ENCODE measurements at places on chromosomes 3 and 15.

DNA sequence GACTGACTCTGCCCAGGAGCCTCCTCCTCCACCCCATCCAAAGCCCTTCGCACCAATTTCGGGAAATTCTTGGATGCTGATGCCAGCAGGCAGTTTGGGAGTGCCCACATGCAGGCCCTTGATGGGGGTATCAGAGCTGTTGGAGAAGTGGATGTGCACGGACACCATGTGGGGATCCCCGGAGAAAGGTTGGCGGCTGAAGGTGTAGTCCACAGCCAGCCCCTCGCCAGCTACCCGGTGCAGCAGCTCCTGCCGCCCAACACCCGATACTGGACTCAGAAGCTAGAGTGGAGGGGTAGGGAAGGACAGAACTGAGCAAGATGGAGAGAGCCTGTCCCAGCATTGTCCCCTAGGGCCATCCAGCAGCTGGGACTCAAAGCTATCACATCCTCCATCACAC is 15.5 kb upstream of the CPEB1 start:
- DNase-seq: no peak

DNA sequence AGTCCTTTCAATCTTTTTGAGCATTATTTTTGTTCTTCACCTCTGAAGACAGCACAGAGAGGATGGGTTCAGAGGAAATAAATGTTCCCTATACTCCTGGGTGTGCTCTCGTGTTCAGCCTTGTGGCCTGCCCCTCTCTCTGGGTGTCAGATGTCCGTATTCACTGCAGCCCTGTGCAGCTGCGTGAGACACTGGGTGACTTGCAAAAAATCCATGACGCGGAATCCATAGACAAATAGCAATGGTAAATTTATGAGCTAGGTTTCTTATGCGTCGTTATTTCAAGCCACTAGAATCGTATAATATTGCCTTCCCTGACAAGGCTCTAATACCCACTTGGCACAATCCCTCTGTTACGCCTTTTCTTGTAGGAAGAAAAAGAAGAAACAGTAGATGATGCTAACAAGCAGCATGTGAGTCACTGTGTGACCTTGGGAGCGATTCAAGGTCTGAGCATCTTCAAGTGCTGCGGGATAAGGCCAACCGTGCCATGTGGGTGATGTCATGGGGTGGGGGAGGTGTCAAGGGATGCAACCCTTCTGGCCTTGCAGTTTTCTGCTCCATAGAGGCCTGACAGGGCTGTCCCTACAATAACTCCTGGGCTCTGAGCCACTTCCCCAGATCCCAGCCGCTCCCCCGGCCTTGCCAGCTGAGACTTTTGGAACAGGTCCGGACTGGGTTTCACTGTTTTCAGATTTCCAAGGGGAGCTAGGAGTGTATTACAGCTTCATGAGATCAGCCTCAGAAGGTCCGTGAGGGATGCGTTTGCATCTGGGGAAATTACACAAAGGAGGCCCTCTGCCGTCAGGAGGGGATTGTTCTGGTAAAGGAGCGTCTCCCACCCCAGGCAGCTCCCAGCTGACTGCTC is 47.6 kb upstream of the POMGNT2 start:
- no peak for DNase-seq

DNA sequence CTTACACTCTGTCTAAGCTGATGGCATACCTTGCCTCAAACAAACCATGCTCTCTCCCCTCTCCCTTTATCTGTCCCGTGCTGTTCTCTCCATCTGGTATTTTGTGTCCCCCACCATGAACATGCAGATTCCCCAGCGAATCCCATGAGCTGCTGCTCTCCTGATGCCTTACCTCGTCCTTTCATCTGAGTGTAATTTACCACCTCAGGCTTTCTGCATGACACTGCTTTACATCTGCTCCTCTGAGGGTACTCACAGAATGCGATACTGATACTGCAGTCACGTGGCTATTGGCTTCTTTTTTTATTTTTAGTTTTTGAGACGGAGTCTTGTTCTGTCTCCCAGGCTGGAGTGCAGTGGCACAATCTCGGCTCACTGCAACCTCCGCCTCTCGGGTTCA is 341.7 kb downstream of the PTPRG start:
- no peak for DNase-seq

DNA sequence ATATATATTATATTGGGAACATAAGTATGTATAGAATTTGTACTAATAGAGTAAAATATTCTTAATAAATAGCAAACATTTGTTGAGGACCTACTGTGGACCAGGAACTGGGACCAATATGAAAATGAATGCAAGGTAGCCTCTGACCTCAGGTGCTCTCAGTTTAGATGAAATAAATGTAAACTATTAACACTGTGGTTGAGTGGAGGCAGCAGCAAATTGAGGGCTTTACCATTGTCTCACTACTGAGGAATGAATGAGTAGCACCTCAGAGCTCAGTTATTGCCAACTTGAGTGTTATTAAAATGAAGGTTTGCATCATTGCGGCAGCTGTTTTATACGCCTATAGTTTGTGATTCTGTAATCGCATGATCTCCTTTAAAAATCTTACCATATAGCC is 90.9 kb upstream of the CGNL1 start:
- no peak for DNase-seq

- DNase-seq: no peak
These were observed 137.4 kb downstream of the CMSS1 start for GRCh38 chr3:99954914-99955644.

GRCh38 chr15:90119367-90119766 is 17.1 kb upstream of the IDH2 start:
- no peak for DNase-seq

- DNase-seq: no peak
These were observed 331.5 kb downstream of the PTPRG start for GRCh38 chr3:61892891-61893290.

DNA sequence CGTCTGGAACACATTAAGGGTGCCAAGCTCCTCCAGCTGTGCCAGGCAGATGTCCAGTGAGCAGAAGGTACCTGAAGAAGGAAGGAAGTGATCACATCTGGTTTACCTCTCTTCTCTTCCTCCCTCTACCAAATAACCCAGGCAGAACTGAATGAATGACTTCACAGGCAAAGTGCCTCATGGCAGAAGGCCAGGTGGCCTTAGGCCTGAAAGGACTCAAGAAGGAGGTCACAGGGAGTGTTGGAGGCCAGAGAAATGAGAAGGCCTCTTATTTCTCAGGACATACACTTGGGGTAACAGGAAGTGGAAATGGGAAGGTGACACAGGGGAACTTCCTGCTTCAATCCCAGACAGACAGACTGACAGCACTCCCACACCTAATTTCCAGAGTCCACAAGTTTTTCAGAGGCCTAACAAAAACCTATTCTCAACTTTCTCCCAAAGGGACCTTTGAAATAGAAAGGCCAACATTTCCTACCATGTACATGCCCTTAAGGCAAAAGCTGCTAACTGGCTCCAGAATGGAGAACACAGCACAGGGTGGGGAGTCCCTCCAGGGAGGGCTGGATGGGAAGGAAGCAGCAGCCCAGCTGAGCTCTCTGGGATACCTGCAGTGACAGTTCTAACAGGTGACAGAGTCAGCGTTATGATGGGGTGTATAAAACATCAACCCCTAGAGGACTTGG is 17.6 kb upstream of the SIN3A start:
- no peak for DNase-seq

DNA sequence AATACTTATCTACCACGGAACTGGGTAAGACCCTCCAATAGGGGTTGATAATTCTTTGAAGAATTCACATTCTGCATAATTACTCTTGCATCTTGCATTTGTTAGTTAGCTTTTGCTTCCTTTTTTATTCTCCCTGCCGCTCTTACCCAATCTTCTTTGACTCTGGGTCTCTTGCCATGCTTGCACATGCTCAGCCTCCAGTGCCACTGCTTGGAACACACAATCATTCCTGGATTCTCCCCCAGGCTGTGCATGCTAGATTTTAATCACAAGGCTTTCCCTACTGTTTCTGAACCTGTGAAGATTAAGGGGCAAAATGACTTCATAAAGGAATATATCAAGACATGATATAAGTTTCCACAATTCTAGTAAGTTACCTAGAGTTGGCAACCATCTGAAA is 133.1 kb downstream of the IL1RAP start:
- DNase-seq: no peak

GRCh38 chr15:95269242-95270183 is 1038.2 kb downstream of the MCTP2 start:
- no peak for DNase-seq

DNA sequence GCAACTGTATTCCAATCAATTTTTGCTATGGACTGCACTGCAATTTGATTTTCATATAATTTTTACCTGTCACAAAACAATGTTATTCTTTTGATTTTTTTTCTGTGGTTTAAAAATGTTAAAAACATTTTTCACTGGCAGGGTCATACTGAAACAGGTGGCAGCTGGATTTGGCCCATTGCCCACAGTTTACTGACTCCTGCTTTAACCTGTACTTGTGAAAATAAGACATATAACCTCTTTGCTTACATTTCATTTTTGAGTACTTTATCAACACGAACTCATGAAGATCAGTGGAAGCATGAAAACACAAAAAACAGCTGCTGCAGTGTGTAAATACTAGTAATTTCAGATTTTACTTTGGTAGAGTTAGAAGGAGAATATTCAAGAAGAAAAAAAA is 313.1 kb downstream of the WDR72 start:
- no peak for DNase-seq

DNA sequence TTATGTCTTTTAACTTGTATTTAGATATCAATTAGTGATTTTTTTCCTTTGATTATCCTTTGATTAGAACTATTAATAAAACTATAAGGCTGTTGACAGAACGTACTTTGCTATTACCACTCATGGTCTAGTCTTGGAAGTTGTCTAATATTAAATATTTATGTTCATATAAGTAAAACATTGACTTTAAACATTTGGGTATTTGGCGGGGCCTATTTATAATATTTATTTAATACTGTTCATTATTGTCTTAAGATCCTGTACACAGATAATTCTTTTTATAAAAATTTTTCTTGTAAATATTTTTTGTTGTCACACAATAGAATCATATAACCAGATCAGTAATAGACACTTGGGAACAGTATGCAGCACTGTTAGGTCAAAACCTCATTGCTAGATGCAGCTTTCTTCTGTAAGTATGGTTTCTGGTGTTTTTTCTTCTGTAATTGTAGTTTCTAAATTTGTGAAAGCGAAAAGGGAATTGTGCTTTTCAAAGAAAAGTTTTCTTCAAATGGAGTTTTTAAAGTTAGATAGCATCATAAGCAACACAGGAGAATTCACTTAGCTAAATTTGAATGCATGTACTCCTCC is 93.4 kb downstream of the FNDC3B start:
- DNase-seq: no peak

DNA sequence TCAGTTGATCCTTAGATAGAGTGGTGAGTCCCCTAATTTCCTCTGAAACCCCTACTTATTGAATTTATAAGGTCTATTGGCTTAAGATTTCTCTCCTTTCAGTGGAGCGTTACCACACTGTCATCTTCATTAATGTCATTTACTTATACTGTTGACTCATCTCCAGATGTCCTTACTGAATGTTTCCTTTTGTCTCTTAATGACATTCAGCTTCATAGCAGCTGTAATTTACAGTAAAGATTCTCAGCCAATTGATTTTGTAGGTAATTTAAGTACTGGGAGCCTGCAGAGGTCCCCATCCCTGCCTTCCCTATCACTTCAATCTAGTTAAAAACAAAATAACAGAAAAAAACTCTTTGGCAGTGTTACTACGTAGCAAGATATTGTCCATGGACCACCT is 18.8 kb downstream of the STX19 start:
- no peak for DNase-seq

DNA sequence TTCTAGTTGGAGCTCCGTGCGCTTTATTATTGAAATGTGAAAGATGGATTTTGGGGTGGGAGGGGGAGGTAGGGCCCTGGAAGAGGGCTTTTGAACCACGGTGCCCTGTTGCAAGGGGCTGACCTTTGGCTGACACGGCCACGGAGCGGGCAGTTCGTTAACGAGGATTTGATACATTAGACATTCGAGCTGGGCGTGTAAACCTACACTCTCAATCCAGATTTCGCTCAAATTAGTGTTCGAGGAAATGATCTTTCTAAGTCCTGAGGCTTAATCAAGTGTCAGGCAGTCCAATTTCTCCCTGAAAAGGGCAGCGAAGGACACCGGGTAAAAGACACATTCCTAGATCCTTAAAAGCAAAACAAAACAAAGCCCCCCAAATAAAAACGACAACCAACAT is 13.0 kb downstream of the ZIC1 start:
- no peak for DNase-seq

- DNase-seq: no peak
These were observed 472.4 kb downstream of the EPHB1 start for GRCh38 chr3:135267487-135267886.

GRCh38 chr3:126917232-126917804 is 65.6 kb upstream of the PLXNA1 start:
- no peak for DNase-seq
